ENCODE measurements at places on chromosomes 6 and 20. TPM values are rescaled to one million over a fixed set of nuclear protein-coding genes. Genes with fewer than 3 reads are reported as not detected.
A peak's percentile ranks its signal among the peaks of the same experiment; 100 is the strongest.

The SLC17A2 gene
- total RNA-seq, result not detected

The OPN5 gene
- total RNA-seq, result not detected

The SLPI gene
- total RNA-seq, result 5.7 TPM

DNA sequence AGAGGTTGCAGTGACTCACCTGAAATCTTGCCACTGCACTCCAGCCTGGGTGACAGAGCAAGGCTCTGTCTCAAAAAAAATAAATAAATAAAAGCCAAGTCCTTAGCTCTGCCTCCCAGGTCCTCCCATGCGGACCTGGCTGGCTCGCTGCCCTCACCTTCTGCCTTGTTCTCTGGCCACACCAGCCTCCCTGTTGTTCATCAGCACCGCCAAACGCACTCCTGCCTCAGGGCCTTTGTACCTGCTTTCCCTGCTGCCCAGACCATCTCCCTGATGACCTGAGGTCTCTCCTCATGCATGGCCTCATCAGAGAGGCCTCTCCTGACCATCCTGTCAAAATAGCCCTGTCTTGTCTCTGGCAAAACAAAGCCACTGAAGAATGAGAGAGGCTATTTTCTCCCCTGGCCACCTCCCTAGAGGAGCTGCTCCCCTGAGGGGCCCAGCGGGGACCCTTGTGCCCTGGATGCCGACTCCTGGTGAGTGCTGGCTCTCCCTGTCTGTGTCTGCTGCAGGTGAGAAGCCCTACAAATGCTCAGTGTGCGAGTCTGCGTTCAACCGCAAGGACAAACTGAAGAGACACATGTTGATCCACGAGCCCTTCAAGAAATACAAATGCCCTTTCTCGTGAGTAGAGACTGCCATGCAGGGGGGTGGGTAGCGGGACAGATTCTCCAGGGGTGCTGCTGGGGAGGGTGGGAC, 22.6 kb upstream of the CHMP4B start:
- DNase-seq, result no peak

DNA sequence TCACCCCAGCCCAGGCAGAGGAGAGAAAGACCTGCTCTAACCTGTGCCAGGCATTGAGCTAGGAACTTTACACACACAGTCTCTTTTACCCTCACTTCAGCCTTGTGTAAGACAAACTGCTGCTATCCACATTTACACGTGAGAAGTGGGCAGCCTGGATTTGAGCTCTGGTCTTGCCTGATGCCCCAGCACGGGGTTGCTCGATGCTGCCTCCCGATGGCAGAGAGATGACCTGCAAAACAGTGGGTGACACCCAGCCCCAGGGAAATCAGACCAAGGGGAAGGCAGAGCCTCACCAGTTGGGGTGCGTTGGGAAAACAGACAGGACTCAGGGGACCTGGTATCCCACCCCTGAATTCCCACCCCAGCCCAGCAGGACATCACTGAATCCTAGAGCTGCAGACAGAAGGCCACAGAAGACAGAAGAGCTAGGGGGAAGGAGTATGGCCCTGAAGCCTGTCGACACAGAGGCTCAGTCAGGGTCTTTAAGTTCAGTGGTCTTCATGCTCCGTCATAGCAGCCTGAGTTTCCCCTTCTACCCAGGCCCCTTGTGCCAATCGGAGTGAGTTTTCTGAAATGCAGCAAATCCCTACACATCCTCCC, 990 bp downstream of the BPI start:
- peak; percentile 80 for DNase-seq

DNA sequence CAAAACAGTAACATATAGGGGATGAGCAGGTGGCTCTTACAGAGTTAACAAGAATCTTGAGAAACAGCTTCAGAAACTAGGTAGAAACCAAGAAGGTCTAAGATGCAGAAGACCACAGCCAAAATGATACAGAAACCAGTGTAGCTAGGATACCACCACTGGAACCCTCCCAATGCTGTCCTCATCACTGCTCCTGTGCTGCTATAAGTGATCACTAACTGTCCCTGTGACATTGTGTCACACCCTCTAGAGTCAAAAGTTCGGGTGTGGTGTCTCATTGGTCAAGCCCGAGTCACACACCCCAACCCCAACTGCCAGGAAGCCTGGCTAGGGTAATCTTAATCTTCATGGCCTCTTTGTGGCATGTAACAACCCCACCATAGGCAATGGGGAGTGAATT, 153.1 kb downstream of the RCAN2 start:
- no peak for DNase-seq

The ESR1 gene
- total RNA-seq, result 1.4 TPM
